ENCODE measurements at places on chromosomes 7 and 10.

- DNase-seq = no peak
Measured at GRCh38 chr10:119518936-119519335, 23.6 kb downstream of the RGS10 start.

- DNase-seq = no peak
Measured at GRCh38 chr7:135834266-135834665, 85.7 kb upstream of the FAM180A start.

DNA sequence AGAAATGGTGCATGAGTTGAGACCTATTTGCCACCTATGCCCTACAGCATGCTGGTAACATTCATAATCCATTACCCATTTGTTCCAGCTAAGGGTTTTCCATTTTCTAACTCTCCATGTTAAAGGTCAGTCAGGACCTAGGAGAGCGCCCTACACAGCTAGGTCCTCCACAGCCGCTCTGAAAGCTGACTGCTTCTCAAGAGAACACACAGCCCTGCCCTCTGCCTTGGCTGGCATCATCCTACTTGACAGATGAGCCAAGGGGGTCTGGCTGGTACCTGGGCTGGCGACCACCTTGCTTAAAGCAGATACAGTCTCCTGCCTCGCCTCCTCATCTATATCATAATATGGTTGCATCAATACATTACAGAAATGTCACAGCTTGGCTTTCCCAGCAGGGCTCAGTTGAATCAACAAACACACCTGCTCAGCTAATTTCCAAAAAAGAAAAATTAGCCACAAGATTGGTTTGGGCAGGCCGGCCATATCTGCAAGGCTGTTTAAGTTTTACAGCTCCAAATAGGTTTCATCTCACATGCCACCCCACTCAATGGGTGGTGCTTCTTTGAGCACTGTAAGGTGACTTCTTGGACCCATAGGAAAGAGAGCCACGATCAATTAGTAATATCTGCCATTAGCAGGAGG, 17.3 kb downstream of the TLL2 start:
- peak; percentile 11 for DNase-seq

DNA sequence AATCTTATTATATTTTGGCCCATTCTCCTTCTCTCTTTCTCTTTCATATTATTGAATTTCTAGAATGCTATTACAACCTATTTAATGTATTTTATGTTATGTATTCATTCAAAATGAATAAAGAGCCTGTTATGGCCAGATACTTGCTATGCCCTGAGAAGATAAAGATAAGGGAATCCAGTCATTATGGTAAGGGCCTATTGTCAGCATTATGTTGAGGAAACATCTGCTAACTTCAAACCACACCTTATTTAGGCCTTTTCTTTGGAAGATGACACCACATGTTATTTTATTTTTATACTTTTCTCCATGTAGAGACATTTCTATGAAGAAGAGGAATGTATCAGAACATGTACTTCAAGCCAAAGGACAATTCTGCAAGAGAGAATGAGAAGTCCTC, 60.5 kb upstream of the MPP7 start:
- DNase-seq = no peak

DNA sequence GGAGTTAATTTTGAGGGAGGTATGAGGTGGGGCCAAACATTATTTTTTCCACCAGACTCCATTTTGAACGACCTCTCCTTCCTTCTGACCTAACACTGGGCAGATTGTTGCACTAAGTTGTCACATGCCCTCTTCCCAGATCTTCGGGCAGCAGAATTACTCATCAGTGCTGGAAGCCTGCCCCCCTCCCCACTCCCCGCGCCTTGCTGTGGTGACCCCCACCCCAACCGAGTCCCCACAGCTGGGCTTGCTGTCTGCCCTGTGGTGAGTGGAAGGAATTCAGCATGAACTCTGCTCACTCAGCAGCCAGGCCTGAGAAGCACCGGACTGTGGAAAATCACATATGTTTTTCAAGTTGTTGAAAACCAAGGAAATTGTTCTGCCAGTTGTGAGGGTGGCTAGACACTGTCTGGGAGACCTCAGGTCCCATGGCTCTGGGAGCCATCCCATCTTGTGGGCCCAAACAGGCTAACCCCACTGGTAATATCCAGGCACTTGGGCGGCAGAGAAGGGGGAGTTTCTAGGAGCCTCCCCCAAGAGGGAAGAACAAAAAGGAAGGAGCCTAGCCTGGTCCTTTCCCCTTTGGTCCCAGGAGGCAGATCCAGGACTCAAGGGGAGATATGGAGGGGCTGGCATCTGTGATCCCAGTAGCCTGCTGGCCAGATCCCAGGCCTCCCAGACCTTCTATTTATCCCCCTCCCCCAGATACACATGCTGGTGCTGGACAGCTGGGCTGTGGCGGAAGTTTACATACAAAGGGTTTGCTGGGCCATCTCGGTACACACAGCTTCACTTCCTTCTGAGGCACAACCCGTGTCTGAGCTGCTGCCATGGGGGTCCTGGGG, 3.5 kb upstream of the AEBP1 start:
- DNase-seq = no peak

- DNase-seq = no peak
Measured at GRCh38 chr10:71838264-71839211, 12.5 kb downstream of the PSAP start.

DNA sequence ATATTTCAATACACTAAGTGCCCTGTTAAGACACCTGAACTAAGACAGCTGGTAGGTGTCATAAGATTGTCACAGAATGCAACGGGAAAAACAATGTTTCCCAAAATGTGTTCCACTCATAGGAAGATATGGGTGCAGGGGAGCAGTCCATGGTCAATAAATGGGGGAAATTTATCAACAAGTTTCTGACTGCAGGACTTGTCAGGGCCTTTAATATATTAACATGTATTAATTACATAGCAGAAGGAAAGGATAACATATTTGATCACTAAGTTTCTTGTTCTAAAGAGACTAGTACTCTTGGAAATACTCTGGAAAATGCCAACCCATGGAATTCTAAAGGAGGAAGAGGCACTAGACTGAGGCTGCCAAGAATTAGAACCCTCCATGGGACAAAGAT, 6.7 kb downstream of the RBP3 start:
- DNase-seq = no peak

GRCh38 chr7:66974986-66975590, 20.3 kb downstream of the SBDS start:
- peak; percentile 14 for DNase-seq
